ENCODE measurements at places on chromosomes 16 and 17.

GRCh38 chr17:82400830-82401229 is 17.3 kb upstream of the HEXD start:
- H3K4me3 ChIP-seq: no peak overlapping the region
- peak overlapping the region; percentile 50 for H3K27ac ChIP-seq
- peaks cover 5% of the 10 kb centered on the region for H3K4me1 ChIP-seq
- H3K27me3 ChIP-seq: no peaks in the 10 kb centered on the region
- H3K36me3 ChIP-seq: no peaks in the 10 kb centered on the region

DNA sequence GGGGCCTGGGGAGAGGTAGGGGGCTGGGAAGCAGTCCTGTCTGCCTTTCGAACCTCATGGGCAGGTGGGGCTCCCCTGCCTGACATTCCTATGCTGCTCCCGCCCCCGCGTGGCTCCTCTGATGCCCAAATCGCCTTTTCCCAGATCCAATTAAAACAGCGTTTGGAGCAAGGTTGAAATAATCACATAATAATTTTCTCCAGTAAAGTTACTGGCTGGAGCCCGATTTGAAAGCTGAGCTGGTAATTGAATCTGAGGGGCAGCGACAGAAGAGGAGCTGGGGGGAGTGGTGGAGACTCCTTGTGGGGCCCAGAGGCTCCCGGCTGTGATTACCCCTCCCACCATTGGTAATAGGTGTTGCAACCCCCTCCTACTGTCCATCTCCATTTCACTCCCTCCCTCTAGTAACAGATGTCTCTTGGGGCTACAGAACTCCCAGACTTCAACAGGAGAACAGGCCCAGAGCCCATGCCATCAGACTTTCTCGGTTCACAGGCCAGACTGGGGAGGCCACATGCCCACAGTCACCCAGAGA is 38.9 kb upstream of the C1QL1 start:
- DNase-seq: no peak
- H3K27me3 ChIP-seq: no peaks in the 10 kb centered on the region
- H3K36me3 ChIP-seq: no peaks in the 10 kb centered on the region
- H3K27ac ChIP-seq: no peak overlapping the region

GRCh38 chr16:68179855-68180254 is 56.1 kb downstream of the ESRP2 start:
- no peak overlapping the region for H3K27ac ChIP-seq
- no peaks in the 10 kb centered on the region for H3K27me3 ChIP-seq
- no peak overlapping the region for H3K4me3 ChIP-seq
- peaks cover 21% of the 10 kb centered on the region for H3K36me3 ChIP-seq
- H3K4me1 ChIP-seq: no peaks in the 10 kb centered on the region

DNA sequence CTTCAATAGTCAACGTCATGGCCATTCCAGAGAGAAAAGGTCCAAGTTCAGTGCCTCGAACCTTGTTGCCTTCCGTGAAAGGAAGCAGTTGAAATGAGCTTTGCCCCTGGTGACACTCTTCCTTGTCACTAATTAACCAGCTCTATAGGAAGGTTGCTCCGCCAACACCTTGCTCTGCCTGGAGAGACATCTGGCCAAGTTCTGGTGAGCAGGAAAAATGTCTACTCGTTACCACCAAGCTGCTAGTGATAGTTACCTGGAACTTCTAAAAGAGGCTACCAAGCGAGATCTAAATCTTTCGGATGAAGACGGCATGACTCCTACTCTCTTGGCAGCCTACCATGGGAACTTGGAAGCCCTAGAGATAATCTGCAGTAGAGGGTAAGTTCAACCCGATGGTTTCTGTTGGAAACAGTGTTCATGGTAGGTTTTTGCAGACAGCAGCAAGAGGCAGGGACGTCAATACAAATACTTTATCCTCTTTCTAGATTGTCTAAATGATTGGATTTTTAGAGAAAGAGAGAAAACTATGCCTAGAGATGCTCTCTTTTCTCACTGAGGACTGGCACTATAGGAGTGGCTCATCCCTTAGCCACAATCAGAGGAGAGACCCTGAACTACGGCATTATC is at the start of gene ANKS4B:
Gene ANKS4B (plus strand): TSS at position 179 of the 630 bp plus-strand sequence. CDS start 39 bp downstream, at position 218.
- H3K27ac ChIP-seq: no peak within 1 kb of the TSS
- no peaks in the 10 kb centered on the region for H3K27me3 ChIP-seq

DNA sequence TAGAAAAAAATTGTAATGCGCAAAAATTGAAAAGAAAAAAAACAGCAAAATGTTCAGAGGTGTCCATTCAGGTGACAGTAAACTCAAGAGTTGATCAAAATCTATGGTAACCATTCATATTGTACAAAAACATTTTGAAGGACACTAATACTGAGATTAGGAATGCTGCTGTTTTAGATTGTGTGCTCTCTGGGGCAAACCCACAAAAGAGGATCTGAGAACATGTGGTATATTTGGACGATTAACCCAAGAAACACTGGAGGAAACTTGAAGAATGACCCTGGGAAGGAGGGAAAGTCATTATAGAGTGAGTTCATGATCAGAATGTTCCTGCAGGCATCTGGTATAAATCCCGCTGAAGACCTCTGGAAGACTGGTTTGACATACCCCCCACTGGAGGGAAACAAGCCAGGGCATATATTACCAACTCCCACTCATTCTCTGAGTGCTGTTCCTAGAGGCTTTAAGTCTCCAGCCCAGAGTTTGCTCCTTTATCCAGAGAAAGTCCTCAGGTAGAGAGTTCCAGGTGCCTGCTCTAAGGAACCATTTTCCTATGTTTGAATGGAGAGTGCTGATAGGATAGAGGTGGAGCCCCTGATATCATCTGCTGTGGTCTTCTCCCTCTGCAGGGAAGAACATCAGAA is 1.2 kb downstream of the KRTAP4-2 start:
- no peaks in the 10 kb centered on the region for H3K36me3 ChIP-seq
- H3K27ac ChIP-seq: no peak overlapping the region
- no peak for DNase-seq
- H3K27me3 ChIP-seq: no peaks in the 10 kb centered on the region

- DNase-seq: peak; percentile 70
- 0 out of 2 replicates have a peak, but pooled peaks cover 6% of the 10 kb centered on the region for H3K36me3 ChIP-seq
- H3K27ac ChIP-seq: peak overlapping the region; percentile 11
- H3K4me3 ChIP-seq: peak overlapping the region; percentile 90
Observed at GRCh38 chr17:81712468-81713003, 452 bp downstream of the SLC25A10 start.

DNA sequence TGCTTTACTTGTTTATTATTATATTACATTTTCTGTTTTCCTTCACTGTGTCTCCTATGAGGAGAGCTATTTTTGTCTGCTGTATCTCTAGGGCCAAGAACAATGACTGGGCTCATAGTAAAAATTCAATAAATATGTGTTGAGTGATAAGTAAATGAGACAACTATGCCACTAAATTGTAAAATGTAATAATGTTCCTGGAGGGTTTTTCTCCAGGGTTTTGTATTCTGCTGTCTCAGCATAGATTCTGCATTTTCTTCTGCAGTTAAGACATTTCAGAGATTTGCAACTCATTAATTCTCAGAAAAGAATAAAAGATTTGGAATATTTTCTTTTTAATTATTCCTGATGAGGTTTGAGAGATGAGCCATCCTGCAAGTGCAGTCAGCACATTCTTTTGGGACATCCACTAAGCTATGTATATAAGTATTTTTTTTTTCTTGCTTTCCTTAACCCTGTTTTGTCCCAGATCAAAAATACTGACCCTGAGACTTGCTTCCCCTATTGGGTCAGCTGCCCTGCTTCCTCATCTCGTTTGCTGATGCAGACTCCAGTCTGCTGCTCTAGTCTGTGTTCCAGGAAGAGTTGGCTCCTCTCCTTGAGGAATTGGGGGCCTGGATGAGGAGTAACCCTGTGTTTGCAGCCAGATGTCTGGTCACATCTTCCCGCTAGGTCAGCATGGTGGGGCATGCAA is 122.9 kb downstream of the ABCA8 start:
- no peaks in the 10 kb centered on the region for H3K36me3 ChIP-seq
- no peak overlapping the region for H3K4me3 ChIP-seq

- no peaks in the 10 kb centered on the region for H3K4me1 ChIP-seq
- H3K36me3 ChIP-seq: no peaks in the 10 kb centered on the region
- H3K27me3 ChIP-seq: no peaks in the 10 kb centered on the region
- DNase-seq: no peak
- H3K4me3 ChIP-seq: no peak overlapping the region
Observed at GRCh38 chr16:5854027-5854426, 756.4 kb upstream of the EEF2KMT start.

GRCh38 chr16:74472010-74472409 is 50.7 kb upstream of the CLEC18B start:
- peaks cover 30% of the 10 kb centered on the region for H3K4me1 ChIP-seq
- H3K27ac ChIP-seq: peak overlapping the region; percentile 78
- DNase-seq: no peak
- H3K36me3 ChIP-seq: peaks cover 31% of the 10 kb centered on the region
- peak overlapping the region; percentile 22 for H3K4me3 ChIP-seq

GRCh38 chr16:56068314-56068713 is 123.0 kb upstream of the GNAO1 start:
- no peak for DNase-seq
- H3K27me3 ChIP-seq: no peaks in the 10 kb centered on the region
- H3K4me1 ChIP-seq: no peaks in the 10 kb centered on the region
- H3K36me3 ChIP-seq: no peaks in the 10 kb centered on the region

GRCh38 chr17:46949291-46950174 is 26.6 kb downstream of the GOSR2 start:
- no peaks in the 10 kb centered on the region for H3K27me3 ChIP-seq
- no peaks in the 10 kb centered on the region for H3K4me1 ChIP-seq
- no peak for DNase-seq
- no peak overlapping the region for H3K27ac ChIP-seq
- H3K4me3 ChIP-seq: no peak overlapping the region
